ENCODE measurements at places on chromosomes 12 and 14.

GRCh38 chr14:54574528-54574927 is 7.6 kb downstream of the SAMD4A start:
- no peak for DNase-seq

DNA sequence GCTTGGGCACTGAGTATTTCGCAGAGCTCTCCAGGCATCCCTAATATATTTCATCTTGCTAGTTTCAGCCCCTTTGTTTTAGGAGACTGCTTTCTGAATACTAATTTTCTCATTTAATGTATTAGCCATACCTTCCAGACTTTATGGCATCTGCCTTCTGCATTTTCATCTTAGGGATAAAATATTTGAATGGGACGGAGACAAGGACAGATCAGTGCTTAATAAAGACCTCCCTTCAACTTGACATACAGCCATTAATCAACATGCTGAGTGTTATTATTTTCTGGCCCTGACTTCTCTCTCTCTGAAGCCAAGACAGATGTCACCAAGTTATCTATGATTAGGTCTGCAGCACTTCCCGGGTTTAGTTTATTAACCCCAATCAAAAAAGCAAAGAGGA is 42.4 kb downstream of the CACNA2D4 start:
- no peak for DNase-seq

GRCh38 chr12:42673535-42673934 is 84.0 kb upstream of the PRICKLE1 start:
- DNase-seq = no peak

- DNase-seq = no peak
Measured at GRCh38 chr14:31414190-31414833, 6.0 kb downstream of the HEATR5A start.

DNA sequence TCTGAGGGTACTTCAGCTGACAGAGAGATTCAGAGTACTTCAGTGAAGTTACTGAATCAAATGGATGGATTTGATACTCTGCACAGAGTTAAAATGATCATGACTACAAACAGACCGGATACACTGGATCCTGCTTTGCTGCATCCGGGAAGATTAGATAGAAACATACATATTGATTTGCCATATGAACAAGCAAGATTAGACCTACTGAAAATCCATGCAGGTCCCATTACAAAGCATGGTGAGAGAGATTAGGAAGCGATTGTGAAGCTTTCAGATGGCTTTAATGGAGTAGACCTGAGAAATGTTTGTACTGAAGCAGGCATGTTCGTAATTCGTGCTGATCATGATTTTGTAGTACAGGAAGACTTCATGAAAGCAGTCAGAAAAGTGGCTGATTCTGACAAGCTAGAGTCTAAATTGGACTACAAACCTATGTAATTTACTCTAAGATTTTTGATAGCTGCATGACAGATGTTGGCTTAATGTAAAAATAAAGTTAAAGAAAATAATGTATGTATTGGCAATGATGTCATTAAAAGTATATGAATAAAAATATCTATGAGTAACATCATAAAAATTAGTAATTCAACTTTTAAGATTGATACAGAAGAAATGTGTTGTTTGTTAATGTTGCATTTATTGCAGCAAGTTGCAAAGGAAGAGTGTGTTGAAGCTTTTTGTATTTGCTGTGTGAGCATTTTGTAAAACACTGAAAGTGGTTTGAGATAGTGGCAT is 136.1 kb upstream of the RAP1B start:
- no peak for DNase-seq

DNA sequence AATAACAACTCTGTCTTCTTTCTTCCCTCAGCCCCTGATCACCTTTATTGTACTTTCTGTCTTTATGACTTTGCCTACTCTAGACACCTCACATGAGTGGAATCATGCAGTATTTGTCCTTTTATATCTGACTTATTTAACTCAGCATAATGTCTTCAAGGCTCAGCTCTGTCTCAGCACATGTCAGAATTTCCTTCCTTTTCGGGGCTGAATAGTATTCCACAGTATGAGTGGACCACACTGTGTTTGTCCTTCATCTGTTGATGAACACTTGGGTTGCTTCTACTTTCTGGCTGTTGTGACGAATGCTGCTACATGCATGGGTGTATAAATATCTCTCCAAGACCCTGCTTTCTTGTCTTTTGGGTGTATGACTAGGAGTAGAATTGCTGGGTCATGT is 117.6 kb downstream of the KIF26A start:
- DNase-seq = no peak

DNA sequence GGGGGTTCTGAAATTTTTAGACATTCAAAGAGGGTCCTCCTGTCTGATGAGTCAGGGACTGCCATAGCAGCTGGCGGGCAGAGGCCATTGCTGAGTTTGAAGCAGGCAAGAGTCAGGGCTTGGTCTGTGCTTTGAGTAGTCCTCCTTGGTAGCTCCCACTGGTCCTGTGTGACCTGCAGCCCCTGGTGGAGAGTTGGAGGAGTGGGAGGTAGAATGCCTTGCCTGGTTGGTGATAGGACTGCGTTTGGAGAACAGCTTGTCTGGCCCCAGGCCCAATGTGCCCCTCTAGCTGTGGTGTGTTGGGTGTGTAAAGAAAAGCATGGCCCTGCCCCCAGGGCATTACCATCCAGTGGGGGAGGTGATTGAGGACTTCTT is 116.7 kb downstream of the BEGAIN start:
- DNase-seq = no peak

- DNase-seq = no peak
Measured at GRCh38 chr12:109928058-109928656, 28.1 kb downstream of the TCHP start.

DNA sequence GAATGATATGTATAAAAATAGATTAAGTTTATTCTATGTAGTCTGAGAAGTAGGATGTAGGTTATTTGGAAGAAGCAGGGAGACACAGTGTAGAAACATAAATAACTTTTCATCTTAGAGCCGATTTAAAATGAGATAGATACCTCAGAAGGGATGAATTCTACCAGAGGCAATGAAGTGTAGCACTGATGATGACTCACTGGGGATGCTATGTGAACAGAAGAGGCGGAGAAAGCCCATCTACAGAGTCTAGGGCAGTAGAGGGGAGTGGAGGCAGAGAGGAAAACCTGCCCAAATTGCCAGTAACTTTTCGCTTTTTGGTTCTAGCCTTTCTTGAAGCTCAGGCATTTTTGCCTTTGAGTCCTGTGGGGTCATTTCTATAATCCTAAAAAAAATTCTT is 451.8 kb downstream of the ATP23 start:
- no peak for DNase-seq

Data from B cell (primary cell).